Suppressor macrophage (primary cell): ENCODE measurements at places on chromosomes 2 and 18.
A peak's percentile ranks its signal among the peaks of the same experiment; 100 is the strongest.

GRCh38 chr2:55672630-55673029, 21.0 kb downstream of the PNPT1 start:
- DNase-seq = no peak

- no peak for DNase-seq
Measured at GRCh38 chr18:35122586-35123224, 81.5 kb downstream of the MAPRE2 start.

DNA sequence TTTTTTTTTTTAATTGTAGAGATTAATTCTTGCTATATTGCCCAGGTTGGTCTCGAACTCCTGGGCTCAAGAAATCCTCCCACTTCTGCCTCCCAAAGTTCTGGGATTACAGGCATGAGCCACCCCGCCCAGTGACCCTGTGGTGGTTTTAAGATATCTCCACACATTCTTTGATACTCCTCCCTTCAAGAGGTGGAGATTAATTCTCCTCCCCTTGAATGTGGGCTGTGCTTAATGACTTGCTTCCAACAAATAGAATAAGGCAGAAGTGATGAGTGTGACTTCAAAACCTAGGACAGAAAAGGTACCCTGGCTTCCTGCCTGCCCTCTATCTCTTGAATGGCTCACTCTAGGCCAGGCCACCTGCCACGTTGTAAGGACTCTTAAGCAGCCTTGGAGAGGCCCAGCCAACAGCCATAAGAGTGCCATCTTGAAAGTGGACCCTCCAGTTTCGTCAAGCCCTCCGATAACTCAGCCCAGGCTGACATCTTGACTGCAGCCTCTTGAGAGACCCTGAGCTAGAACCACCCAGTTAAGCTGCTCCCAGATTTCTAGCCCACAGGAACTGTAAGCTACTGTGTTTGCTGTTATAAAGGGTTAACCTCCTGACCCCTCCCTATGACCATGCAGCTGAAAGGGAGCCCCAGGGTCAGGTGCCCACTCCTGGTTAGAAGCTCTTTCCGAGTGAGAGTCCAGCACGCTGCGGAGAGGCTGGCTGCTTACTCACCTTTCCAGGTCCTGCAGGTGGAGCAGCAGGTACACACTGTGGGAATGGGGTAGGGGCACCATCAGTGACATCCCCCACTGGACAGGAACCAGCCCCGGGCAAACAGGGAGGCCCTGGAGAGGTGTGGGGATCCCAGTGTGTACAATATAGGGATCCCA, 27.6 kb downstream of the MRPL35 start:
- no peak for DNase-seq

DNA sequence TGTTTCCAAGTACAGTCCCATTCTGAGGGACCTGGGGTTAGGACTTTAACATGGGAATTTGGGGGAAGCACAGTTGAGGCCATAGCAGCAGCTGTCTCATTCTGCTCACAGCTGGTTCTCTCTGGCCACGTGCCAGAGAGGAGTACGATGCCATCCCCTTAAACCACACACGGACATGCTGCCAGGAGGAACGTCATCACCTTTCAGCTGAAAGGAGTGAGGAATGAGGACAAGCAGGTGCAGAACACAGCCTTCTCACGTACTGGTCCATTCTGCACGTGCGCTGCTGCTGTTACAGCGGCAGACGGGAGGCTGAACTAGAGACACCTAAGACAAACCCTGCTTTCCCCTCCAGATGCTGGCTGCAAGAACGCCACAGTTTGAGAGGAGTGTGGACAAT, 33.5 kb downstream of the ODC1 start:
- no peak for DNase-seq

DNA sequence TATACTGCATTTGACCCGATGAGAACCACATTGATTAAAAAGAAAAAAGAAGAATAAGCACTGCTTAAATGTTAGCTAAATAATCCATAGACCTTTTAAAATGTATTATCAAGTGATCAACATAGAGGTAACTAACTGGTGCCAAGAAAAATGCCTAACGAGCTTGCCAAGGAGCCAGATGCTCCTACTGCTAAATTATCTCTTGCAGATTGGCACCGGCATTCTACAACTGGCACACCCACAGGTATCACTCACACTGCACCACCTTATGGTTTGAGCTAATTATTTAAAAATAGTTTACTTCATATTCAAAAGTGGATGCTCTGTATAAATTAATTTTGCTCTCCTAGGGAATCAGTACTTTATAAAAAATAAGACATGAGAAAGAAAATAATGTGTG, 341.6 kb upstream of the CDH7 start:
- DNase-seq = no peak

- no peak for DNase-seq
Measured at GRCh38 chr2:29789911-29790485, 131.4 kb downstream of the ALK start.

DNA sequence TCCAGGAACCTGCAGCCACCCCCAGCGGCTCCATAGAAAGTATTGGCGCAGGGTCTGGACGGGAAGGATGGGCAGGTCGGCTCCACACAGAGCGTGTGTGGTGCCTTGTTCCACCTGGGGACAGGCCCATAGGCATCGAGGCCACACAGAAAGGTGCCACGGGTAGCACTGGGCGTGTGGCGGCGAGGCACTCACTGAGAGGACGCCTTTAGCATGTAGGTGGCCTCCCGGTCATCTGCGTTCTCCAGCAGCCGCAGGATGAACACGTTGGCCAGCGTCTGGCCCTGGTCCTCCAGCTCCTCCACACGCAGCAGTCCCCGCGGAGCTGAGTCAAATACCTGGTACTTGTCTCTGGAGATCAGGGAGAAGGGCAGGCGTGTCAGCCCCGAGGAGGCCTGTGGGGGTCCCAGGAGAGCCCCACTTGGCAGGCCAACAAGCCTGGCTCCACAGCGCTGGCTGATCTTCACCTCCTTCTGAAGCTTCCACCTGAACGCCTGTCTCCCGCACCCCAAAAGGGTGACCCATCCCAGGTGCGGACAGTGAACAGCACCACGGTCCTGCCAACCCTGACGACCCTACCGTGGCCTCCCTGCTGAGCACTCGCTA, 13.2 kb downstream of the SNORC start:
- DNase-seq = no peak

GRCh38 chr18:3044931-3045698, 32.2 kb upstream of the LPIN2 start:
- peak; percentile 74 for DNase-seq

GRCh38 chr2:109126501-109126860, 2.5 kb upstream of the SH3RF3 start:
- no peak for DNase-seq

- no peak for DNase-seq
Measured at GRCh38 chr2:98298683-98299164, 47.5 kb upstream of the CNGA3 start.

DNA sequence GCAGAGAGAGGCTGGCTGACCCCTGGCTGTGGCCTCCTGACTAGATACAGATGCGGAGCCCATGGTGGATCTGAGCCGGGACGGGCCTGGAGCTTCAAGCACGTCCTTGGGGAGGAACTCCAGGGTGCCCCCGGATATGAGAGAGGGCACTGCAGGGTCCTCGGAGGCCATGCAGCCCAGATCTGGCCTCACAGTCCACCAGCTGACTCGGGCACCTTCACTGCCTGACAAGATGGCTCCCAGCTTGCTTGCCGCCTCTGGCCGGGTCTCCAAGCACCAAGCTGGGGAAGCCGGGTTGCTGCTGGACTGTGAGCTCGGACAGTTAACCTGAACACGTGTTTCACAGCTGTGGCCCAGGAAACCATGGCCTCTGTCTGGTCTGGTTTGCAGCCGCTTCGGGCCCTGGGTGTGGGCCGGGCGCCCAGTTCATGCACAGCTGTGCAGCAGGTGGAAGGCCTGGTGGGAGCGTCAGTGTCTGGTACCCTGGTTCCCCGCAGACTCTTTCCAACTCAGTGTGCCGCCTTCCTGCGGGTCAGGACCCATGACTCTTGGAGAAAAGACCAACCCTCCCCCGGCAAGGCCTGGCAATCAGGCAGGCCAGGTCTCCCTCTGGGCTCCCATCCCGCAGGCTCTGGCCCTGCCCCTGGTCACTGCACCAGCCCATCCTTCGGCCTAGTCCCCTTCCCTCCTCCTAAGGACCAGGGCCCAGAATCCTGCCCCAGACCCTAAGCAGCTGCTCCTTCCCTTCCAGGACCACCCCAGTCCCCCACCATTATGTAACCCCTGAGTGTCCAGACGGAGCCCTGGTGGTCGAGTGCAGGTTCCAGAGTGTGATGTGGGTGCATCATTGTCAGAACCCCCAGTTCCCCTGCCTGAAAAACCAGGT, 74.6 kb upstream of the OTOS start:
- DNase-seq = no peak

DNA sequence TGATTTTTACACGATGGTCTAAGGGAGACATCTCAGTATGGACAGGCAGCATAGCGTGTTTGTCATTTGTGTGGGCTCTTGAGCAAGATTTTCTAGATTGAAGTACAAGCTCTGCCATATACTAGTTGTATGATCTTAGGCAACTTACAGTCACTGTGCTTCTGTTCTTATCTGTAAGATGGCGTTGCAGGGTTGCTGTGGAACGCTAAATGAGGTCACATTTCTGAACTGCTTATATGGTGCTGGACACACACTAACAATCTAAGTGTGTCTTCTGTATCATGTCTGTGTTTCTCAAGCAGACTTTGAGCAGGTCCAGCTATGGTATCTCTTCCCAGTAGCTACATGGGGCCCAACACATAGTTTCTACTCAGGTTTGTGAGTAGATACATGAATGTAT, 29.2 kb downstream of the PARD3B start:
- no peak for DNase-seq

- peak; percentile 56 for DNase-seq
Measured at GRCh38 chr2:85852937-85853498, 35.8 kb downstream of the ST3GAL5 start.

GRCh38 chr18:25592804-25593360, 240.9 kb upstream of the ZNF521 start:
- DNase-seq = no peak
